ENCODE measurements at places on chromosomes 12 and 14.

DNA sequence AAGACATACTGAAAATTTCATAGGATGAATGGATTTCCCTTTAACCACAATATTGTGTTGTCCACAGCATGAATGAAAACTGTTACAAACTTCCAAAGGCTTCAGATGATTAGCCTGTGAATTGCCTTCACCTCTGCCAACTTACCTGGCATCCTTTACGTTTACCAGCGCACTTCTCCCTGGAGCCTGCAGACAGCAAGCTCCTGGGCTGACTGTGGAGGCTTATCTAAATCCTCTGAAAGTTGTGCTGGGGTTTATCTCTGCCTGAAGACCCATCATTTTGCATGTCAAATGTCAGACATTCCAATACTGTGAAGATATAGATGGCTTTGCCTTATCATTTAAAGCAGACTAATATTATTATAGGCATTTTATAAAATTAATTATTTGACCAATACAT lies 403.0 kb downstream of the SYT1 start:
- no peak for DNase-seq

DNA sequence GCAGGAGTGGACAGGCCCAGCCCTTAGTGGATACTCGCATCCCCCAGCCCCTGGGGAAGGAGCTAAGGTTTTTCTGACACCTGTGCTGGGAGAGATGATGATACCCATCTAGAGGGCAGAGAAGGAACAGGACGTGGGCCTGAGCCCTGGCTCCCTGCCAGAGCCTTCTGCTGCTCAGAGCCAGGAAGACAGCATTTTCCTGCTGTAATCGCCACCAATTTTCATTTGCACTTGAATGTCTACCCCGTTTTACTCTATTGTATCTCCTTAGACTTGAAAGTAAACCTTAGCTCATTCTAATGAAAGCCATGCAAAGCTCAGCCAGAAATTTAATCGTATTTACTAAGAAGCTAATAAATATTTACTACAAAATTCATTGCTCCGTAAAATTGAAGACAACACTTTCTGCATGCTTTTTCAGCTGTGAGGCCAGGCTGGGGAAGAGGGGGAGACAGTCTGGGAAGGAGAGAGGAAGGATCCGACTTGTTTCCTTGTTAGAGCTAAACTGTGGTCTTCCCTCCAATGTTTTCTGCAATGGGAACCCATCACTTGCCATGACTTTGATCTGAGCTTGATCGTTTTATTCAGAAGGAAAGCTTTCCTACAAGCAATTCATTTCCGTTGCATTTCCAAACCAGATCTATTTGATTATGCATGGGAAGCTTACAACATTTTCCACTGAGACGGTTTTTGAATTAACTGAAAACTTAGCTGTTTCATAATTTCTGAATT lies 17.6 kb upstream of the TRAF3 start:
- no peak for DNase-seq

DNA sequence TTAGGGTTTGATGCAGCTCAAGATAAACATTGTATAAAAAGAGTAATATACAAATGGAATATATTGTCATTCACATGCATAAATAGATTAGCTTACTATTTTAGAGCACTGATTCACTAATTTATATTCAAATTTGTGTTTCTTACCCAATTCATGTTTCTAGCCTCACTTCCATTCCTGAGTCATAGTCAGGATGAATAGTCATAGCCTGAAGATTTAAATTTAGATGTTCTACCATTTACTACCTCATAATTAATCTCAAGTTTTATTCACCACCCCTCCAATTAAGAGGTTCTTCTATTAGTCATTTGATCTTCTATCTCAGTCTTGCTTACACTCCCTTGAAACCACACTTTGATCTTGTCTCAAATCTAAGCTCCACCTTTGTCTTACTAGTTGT lies 38.7 kb downstream of the ANO4 start:
- DNase-seq: no peak

DNA sequence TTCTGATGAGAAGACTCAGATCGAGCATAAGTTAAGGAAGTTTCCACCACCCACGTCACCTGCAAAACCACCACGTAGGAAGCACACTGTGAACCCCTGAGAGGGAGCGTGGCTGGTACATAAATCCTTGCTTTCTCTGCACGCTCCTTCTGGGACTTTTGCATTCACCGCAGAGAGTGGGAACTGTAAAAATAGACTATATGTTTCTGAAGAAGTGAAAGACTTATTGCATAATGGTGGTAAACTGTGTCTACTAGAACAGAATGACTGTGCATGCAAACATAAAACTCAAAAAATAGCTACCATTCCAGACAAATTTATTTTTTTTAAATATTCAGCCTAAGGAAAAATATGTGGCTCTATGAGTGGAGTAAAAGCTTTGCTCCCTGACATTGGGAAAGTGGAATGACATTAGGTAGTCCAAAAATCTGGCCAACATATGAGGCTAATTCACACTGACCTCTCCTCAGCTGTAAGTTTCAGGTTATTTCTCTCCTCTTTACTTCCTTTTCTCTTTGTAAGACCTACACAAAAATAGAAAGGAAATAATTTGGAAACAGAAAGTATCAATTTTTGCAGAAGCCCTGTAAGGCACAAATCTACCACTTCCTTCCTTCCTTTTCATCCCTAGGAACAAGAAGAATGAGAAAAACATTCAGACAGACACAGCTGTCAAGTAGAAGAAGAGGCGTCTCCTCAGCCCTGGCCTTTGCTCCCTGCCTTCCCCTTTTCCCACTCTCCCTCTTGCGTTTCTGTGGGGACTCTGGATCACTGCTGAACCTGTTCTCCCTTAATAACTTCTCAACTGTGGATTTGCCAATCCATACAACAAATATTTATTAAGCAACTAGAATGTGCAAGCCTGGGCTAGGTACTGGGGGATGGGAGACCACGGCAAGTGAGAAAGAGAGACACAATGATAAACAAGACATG lies 264.3 kb upstream of the FOXN3 start:
- DNase-seq: no peak

- peak; percentile 42 for DNase-seq
Observed at GRCh38 chr12:3236345-3237187, 159.4 kb downstream of the TSPAN9 start.

GRCh38 chr14:77151918-77152588 lies 10.5 kb upstream of the ZDHHC22 start:
- DNase-seq: peak; percentile 28

- DNase-seq: no peak
Observed at GRCh38 chr14:98298481-98299244, 973.3 kb downstream of the BCL11B start.

- no peak for DNase-seq
Observed at GRCh38 chr14:35991356-35991755, 165.2 kb downstream of the BRMS1L start.

- no peak for DNase-seq
Observed at GRCh38 chr14:59202031-59202430, 13.6 kb downstream of the DAAM1 start.

GRCh38 chr12:130280231-130280630 lies 57.5 kb upstream of the PIWIL1 start:
- no peak for DNase-seq

GRCh38 chr12:67826946-67827720 lies 162.1 kb upstream of the IFNG-AS1 start:
- DNase-seq: no peak

DNA sequence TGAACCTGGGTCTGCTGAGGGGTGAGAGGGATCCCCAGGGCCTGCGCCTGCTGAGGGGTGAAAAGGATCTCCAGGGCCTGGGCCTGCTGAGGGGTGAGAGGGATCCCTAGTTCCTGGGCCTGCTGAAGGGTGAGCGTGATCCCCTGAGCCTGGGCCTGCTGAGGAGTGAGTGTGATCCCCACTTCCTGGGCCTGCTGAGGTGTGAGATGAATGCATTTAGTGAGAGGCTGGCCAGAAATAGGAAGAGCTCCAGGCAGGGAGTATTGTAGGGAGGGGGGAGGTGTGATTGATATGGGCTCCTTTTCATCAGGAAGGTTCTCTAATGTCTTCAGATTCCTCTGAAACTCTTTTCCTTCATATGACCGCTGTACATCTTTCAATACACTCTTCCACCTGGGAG lies 43.0 kb downstream of the FAM186A start:
- DNase-seq: no peak

- DNase-seq: peak; percentile 26
Observed at GRCh38 chr14:58239244-58240195, 5.1 kb upstream of the PSMA3 start.

DNA sequence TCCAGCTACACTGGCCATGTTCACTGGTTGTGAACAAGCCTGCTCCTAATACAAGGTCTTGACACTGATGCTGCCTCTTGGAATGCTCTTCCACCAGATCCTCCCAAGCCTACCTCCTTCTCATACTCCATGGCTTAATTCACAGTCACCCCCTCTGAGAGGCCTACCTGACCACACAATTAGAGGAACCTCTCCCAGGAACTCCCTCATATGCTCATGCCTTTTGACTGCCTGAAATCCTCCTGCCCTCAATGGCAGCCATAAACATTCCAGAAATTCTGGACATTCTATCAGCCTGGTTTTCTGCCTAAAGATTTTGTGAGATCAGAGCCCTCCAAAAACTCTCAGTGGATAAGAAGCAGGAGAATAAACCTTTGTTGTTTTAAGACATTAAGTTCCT lies 340.2 kb downstream of the C12orf75 start:
- DNase-seq: no peak

DNA sequence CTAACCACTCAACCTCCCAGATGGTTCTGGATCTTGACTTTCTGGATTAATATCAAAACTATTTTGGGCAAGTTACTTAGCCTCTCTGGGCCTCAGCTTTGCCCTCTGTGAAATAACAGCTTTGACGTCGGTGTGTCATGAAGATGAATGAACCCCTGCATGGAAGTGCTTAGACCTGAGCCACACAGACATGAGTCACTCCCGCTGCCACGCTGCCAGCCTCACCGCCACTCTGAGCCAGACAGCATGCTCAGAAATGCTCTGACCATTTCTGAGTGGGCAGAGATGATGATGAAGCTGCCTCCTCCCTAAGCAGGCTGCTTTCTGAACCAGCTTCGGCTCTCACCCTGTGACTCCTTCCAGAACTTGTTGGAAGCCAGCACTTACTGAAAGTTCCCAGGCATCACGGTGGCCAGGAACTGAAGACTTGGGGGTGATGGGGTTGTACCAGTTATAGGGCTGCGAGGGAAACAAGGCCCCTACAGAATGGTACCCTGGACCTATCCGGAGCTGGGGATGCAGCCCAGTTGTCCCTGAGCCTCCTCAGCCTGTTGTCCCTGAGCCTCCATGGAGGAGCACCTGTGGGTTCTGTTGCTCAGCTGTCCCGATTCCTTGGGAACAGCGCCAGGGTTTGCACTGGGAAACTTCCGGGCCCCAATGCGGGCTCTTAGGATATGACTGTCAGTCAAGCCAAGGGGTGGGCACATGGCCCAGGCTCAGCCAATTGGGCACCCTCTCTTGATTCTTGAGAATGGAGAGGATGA lies 2.0 kb upstream of the CCDC197 start:
- no peak for DNase-seq
